D341Med (cell line): ENCODE measurements at places on chromosomes 7 and 10.

GRCh38 chr10:128072046-128072445 is 54.2 kb downstream of the MKI67 start:
- DNase-seq, result no peak

- DNase-seq, result no peak
Observed at GRCh38 chr10:88163572-88163971, 300.1 kb downstream of the PTEN start.

DNA sequence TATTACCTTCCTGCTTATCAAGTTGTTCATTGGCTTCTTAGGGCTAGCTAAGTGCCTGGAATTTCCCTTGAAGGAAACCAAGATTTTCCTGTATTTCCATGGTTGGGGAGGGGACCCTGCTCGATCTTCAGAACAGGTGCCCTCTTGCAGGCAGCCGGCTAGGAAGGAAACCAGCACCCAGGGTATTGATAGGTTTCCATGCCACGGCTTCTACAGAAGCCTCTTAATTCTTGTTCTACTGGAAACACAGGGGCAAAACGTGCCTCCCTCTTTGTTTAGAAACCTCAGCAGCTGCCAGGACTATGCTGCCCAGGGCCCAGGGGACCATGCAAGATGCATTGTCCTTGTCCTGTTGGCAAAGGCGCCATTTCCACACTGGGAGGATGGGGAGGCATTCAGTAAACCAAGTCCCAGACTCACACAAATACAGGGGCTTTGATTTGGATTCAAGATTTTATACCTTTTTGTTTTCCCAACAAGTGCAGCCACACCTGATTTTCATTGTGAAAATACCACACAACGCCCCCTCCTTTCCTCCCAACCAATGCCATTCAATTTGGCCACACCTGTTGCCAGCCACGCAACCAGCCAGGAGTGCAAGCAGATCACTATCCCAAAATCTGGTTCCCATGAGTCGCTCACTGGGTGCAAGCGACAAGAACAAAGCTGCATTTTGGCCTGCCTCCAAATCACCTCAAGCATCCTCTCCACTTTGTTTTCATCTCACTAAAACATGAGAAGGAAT is 29.6 kb downstream of the C10orf71 start:
- DNase-seq, result no peak

DNA sequence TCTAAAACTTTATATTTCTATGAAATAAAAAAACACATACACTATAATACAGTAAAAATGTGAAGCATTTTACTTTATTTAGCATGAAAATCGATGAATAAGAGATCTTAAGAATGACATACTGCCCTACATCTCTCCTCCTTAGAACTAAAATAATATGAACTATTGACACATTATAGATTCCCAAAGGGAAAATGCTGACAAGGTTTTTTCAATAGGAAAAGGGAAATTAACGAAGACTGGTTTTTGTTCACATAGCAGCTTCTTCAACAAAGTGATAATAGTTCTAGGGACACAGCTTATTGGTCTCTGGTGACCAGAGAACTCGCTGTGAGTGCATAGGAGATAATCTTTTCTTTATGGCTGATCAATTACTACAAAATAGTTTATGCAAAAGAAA is 57.9 kb upstream of the FEZF1 start:
- DNase-seq, result no peak

DNA sequence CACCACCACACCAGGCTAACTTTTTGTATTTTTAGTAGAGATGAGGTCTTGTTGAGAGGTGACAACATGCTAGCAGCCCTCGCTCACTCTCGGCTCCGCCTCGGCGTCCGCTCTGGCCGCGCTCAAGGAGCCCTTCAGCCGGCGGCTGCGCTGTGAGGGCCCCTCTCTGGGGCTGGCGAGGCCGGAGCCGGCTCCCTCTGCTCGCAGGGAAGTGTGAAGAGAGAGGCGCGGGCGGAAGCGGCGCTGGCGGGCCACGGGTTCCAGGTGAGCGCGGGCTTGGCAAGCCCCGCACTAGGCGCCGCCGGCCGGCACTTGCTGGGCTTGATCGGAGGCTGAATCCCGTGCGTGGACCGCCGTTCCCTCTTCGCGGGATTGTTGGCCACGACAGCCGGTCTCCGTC is 83.0 kb downstream of the EEPD1 start:
- DNase-seq, result no peak

- no peak for DNase-seq
Observed at GRCh38 chr10:37146443-37146842, 21.0 kb downstream of the ANKRD30A start.

GRCh38 chr10:60409202-60409601 is 19.5 kb upstream of the ANK3 start:
- no peak for DNase-seq

GRCh38 chr10:120365872-120366271 is 91.2 kb upstream of the PLPP4 start:
- DNase-seq, result no peak

DNA sequence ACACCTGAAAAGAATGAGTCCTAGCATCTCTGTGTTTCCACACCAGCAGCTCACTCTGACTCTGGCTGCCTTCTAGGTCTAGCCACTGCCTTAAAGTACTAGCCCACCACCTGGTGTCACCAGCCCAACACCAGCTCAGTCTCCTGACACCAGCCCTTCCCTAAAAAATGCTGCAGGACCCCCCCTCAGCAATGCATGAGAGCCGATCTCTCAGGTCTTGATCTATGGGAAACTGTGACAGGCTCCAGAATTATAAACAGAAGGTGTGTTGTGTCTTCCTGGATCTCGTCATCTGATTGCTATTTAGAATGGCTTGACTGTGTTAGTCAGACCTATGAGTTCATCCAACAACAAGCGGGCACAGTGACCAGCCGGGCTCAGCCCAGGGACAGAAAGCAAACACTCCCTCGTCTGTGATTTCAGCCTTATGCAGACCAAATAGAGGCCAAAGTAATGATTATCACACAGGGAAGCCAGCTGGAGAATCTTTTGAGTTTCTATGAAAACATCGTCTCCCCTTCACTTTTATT is 66.6 kb downstream of the CUBN start:
- no peak for DNase-seq

GRCh38 chr10:17092216-17092944 is 37.2 kb downstream of the CUBN start:
- DNase-seq, result no peak

- peak; percentile 89 for DNase-seq
Observed at GRCh38 chr10:129971381-129972144, 7.5 kb upstream of the EBF3 start.

DNA sequence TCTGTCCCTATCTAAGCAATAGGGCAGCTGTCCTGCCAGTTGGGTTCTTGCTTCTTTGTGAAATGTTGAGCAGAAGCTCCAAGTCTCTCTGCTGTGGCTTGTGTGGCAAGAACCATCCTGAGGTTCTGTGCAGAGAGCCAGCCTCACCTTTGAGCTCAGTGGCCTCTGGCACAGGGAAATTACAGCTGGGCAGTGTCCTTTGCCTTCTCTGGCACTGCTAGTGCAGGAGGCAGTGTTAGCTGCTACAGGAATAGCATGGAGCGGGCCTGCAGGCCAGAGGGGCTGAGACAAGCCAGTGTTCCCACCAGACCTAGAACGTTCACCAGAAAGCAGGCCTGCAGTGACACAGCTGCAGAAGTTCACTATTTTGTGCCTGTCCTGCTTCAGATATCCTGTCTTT is 1.8 kb downstream of the PRXL2A start:
- DNase-seq, result no peak

DNA sequence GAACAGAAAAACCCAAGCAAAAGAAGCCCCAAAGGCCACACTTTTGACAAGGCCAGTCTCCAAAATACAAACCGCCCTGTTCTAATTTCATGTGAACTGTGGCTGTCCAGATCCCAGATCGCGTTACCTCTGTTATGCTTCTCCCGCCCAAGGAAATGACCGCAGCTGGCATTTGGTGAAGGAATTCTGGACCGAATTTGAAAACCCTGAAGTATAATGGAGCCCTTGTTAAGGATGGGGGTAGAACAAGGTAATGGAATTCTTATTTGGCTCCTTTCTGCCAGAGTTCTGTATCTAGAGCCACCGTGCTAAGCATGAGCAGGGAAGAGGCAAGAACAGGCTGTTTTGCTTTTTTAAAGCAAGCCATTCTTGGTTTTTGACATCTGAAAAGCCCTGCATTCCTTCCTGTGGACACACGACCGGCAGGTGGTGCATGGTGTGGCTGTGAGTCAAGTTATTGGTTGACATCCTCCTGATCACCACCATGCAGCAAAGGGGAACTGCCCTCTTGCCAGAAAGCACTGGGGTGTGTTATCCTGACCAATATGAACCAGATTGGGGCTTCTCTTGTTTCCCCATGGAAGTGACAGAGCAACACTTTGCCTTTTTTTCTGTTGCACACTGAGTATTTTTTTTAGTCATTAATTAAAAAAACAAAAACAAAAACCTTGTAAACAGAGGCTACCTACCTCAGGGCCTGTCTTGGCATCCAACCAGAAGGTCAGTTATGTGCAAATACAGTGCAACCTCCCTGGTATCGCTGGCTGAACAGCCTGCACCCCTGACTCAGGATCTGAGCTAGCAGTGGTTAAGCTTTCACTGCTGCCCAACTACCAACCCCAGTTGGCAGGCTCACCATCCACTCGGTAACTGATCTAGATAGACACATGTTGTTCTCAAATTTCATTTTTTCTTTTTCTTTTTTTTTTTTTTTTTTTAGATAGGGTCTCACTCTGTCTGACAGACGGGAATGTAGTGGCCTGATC is 14.2 kb downstream of the UCMA start:
- peak; percentile 32 for DNase-seq

DNA sequence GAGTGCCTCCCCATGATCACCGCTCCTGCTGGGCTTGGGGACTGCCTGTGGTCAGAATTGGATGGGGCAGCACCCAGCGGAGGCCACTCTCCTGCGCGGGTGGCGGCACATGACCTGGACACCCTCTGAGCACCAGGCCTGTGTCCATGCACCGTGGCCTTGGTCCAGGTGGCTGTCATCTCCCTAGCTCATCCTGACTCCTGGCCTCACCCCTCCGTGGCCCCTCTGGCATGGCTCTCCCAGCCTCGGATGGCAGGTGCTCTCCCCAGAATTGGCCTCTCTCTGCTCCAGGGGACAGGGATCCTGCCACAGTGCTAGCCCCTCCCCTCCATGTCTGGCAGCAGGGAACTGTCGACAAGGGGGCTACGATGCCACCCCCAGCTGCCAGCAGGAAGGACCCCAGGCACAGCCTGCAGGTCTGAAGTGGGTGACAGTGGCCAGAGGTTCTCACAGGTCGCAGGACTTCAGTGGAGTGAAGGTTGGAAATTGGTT is 37.2 kb upstream of the BTBD16 start:
- DNase-seq, result no peak

GRCh38 chr10:102781921-102782557 is 38.3 kb downstream of the WBP1L start:
- no peak for DNase-seq

- DNase-seq, result no peak
Observed at GRCh38 chr10:132048294-132048667, 17.5 kb upstream of the JAKMIP3 start.

- no peak for DNase-seq
Observed at GRCh38 chr10:436911-437665, 252.4 kb downstream of the DIP2C start.
